Activated naive CD4-positive, alpha-beta T cell treated with anti-CD3 and anti-CD28 coated beads for 36 hours (primary cell): ENCODE measurements at places on chromosomes 2 and 18. TPM values are rescaled to one million over a fixed set of nuclear protein-coding genes. Genes with fewer than 3 reads are reported as not detected.
A peak's percentile ranks its signal among the peaks of the same experiment; 100 is the strongest.

DNA sequence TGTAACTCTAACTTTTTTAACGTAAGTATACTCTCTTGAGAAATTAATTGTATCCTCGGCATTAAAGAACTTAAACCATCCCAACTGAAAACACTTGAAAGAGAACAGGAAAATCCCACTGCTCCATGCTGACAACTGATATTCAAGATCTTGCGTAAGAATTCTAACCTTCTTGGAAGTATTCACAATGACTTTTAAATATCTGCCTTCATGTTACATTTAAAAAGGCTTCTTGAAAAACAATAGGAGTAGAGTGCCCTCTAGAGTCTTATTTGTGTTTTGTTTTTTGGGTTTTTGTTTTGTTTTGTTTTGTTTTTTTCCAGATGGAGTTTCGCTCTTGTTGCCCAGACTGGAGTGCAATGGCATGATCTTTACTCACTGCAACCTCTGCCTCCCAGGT, 65.4 kb upstream of the DNAJC10 start:
- DNase-seq, result no peak
- H3K4me3 ChIP-seq, result no peak overlapping the region
- peaks cover 5% of the 10 kb centered on the region for H3K4me1 ChIP-seq

GRCh38 chr18:7164323-7165004, 46.9 kb upstream of the LAMA1 start:
- H3K4me3 ChIP-seq, result no peak overlapping the region
- no peaks in the 10 kb centered on the region for H3K36me3 ChIP-seq
- DNase-seq, result peak; percentile 14
- no peaks in the 10 kb centered on the region for H3K27me3 ChIP-seq

DNA sequence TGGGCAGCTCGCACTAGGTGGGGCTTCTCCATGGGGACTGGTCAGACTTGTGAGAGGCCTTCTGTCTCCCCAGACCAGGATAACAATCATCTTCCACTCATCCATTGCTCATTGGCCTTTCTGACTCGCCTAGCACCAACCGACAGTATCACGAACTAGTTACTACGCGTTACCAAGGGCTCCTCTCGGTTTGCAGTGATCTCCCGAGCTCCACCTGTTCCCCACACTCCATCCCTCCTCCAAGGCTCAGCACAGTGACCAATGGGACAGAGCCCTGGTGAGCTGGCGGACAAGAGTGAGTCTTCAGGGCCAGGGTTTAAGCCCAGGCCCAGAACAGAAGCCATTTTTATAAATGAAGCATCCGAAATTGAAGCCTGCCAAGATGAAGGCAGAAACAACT, 42.8 kb upstream of the SMAD7 start:
- no peaks in the 10 kb centered on the region for H3K36me3 ChIP-seq
- H3K4me1 ChIP-seq, result peaks cover 18% of the 10 kb centered on the region
- H3K27me3 ChIP-seq, result no peaks in the 10 kb centered on the region
- H3K27ac ChIP-seq, result no peak overlapping the region

GCG gene
- total RNA-seq, result not detected

LINC00305 gene
- not detected for total RNA-seq
